ENCODE measurements at places on chromosomes 16 and 17.
A peak's percentile ranks its signal among the peaks of the same experiment; 100 is the strongest.

DNA sequence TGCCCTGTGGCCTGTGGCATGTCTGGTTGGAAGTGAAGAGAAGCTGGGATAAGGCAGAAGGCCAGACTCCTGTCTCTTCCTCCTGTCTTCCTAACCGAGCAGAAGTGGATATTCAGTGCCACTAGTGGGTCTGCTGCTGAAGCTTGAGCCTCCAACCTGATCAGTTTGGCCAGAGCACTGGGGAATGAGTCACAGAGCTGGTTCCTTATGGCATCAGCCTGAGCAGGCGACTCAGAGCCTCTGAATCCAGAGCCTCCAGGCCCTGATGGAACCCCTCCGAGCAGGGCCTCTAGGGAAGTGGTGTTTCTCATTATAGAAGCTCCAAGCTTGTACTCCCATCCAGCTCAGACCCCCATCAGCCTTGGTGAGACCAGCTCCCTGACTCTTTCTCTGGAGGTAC lies 2.0 kb downstream of the WSCD1 start:
- no peak for DNase-seq

GRCh38 chr16:30349675-30350074 lies 5.4 kb downstream of the CD2BP2 start:
- DNase-seq = no peak

DNA sequence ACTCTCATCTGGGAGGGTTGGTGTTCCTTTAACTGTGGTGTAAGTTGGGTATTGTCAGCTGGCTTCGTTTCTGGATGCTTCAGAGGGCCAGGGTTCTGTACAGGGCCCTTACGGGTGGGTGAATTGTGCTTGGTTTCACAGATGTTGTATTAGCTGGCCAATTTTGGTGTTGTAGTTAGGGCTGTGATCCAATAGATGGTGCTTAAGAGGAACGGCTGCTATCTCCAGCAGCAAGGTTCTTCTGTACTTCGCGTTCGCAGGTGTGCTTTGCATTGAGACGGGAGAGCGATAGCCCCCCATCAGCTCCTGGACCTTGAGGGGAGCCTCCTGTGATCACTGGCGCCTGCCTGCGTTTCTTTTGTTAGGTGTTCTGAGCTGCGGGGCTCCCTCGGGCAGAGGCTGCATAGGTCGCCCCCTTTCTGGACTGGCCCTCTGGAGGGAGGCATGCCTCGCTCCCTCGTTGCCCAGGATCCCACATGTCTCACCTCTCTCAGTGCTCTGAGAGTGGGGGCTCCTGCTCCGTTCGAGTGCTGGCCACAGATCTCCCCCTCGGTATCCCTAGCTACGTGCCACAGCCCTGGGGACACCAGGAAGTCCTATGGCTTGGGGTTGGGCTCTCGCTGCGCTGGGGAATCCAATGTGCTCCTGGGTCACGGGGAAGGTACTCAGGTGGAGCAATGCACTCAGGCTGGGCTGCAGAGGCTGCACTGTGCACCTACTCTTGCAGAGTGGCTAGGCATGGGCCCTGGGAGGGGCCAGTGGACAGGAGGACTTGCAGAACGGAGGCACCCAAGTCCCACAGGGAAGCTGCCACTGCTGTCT lies 837 bp upstream of the PRDM7 start:
- DNase-seq = peak; percentile 6

DNA sequence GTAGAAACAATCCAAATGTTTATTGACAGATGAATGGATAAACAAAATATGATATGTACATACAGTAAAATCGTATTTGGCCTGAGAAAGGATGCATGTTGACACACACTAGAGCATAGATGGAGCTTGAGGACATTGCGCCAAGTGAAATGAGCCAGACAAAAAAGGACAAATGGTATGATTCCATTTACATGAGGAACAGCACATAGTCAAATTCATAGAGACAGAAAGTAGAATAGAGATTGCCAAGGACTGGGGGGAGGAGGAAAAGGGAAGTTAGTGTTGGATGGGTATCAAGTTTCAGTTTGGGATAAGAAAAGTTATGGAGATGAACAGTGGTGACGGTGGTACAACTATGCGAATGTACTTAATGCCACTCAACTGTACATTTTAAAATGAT lies 47.9 kb downstream of the COPRS start:
- no peak for DNase-seq

DNA sequence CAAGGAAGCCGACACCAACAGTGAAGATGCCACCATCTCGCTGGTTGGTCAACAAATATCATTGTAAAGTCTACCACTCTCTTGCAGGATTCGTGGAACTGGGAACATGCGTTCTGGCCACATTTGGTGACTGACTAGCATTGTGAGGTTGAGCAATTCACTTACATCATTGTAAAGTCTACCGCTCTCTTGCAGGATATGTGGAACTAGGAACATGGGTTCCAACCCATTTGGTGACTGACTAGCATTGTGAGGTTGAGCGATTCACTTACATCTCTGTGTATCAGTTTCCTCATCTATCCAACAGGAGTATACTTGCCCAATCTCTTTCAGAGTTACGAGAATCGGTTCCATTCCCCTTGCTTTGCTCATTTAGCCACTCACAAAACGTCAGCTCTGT lies 42.6 kb upstream of the RPH3AL start:
- no peak for DNase-seq

Measured in putamen (tissue), 1 donor.